CD4-positive, alpha-beta T cell treated with Interleukin-6 at 100 ng/mL for 8 hours (primary cell): ENCODE measurements at places on chromosomes 3 and 15.

DNA sequence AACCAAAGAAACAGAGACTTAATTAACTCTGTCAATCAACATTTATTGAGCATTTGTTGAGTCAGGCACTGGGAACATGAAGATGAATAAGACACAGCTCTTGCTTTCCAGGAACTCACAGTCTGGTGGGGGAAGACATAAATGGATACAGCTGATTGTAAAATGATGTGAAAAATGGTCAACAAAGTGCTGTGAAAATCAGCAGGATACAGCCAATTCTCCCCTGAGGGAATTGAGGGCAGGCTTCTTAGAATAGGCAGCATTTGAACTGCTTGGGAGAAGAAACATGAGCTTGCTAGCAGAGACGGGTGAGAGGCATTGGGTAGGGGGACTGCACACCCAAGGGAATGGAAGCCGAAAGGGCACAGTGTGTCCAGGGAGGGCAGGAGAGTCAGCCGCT, 41.1 kb downstream of the MFSD1 start:
- DNase-seq, result no peak

GRCh38 chr15:74807282-74807681, 5.4 kb upstream of the LMAN1L start:
- DNase-seq, result no peak

- no peak for DNase-seq
Observed at GRCh38 chr3:154852515-154852914, 227.6 kb upstream of the MME start.

DNA sequence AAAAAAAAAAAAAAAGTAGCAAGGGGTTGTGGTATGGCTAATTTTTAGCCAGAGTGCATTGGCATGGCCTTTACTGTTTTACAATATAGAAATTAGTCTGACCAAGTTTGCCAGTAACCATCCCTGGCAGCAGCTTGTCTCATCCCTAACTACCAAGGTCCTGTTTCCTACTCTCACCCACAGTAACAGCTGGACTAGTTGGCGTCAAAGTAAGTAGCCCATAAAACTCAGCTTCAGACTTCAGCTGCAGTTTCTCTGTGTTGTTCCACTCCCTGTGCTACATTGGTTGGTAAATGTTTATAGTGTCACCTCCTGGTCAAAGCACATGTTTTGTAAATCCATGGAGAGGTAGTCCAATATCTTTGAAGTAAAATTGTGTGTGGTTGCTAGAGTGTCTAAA, 691.3 kb downstream of the ZPLD1 start:
- no peak for DNase-seq

GRCh38 chr15:93372208-93372864, 283.3 kb upstream of the RGMA start:
- no peak for DNase-seq

DNA sequence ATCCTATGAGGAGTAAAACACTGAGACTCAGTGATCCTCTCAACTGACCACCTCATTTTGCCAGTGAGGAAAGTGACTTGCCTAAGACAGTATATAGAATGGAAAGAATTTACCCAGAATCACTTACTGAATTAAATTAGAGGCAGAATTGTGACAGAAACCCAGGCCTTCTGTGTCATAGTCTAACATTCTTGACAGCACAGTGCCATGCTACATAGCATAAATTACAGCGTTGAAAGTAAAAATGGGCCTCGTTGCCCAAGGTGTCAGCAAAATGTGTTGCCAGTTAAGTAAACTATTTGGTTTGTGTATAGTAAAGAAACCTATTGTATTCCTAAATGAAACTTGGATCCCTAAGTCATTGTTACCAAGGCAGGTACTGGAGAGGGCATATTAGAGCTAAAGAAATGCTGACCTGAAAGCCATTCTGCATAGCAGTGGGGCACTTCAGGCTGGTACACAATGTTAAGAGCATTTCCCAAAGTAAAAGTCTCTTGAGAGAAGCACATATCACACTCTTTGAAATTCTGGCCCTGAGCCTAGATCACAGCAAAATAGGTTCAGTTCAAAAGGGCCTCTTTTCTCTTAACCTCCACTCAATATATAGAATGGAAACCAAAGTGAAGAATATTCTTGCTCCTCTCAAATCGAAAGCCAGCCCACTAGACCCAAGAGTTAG, 53.8 kb downstream of the HMG20A start:
- no peak for DNase-seq

DNA sequence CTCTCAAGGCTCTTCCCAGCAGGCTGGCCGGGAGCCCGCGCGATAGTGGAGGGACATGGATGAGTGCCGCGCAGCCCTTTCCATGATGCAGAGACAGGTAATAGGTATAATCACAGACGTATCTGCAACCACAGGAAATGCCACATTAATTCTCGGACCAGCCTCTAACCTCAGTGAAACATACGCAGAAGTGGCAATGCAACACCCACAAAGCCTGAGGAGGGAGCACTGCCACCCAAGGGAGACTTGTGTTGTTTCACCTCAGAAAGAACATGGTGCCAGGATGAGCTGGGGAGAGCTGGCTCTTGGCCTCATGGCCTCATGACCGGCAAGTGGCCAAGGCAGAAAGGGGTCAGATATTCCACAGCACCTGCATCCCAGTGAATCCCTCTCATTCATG, 39.0 kb downstream of the PGPEP1L start:
- DNase-seq, result no peak

DNA sequence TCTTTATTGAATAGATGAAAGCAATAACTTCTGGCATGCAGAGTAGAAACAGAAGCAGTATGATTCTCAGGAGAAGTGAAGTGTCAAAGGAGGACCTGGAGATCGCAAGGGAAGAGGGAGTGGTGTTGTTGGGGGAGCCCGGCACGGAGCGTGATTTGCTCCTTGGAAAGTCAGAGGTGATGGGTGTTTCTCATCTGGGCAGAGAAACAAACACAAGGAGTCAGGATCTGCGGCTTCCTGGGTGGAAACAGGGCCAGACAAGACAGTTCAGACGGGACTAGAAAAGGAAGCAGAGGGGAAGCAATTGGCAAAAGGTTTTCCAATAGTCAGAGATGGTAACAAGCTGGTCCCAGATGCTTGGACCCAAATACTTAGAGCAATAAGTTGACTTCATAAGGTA, 34.4 kb upstream of the CCDC80 start:
- no peak for DNase-seq

DNA sequence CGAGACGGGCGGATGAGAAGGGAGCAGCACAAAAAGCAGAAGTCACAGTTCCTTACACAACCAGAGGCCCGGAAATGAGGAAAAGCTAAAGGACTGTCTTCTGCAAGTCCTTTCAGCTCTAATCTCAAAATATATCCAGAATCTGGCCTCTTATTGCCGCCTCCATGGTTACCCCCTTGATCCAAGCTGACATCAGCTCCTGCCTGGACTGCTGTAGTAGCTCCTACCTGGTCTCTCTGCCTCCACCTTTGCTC, 324.0 kb upstream of the ROPN1 start:
- DNase-seq, result no peak

GRCh38 chr15:101490408-101490891, 943 bp upstream of the PCSK6 start:
- DNase-seq, result no peak

GRCh38 chr15:41502795-41503668, 9.4 kb downstream of the ITPKA start:
- no peak for DNase-seq

GRCh38 chr15:31435912-31436628, 109.4 kb downstream of the KLF13 start:
- no peak for DNase-seq

- DNase-seq, result no peak
Observed at GRCh38 chr15:62068810-62069167, 2.0 kb downstream of the C2CD4A start.

- DNase-seq, result no peak
Observed at GRCh38 chr3:65398953-65399352, 639.8 kb downstream of the MAGI1 start.

GRCh38 chr3:39990532-39990931, 181.1 kb downstream of the MYRIP start:
- DNase-seq, result no peak

DNA sequence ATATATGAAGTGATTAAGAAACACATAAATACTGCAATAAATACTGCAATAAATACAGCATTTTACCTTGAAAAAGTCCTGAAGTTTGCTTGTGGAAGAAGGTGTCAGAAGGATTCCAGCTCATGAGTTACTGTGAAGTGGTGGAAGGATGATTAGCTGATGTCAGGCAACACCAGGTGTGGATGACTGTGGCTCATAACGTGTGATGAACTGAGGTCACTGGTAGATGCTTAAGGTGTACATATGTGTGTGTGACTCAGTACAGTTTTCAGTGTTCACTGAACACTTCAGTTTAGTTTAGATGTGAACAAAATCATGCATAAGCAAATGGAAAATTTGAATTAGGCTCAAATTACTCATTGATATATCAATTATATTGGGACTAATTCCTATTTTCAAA, 1045.0 kb downstream of the NTRK3 start:
- DNase-seq, result no peak

DNA sequence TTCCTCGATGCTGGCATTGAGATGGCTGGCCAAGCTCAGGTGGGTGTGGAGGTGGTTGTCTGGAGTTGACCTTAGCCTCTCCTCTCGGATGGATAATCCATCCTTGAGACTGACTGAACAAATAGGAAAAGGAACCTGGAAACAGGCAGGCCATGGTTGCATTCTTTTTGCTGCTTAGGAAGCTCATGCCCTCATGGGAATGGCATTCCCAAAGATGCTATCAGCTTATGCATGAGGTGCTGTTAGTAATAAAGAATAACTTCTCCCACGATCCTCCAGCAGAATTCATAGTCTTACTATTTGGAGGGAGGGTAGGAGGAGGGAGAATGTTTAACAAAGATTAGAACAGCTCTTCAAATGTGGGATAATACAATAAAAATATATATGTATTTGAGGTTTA, 303.0 kb upstream of the TPM1 start:
- no peak for DNase-seq

- DNase-seq, result no peak
Observed at GRCh38 chr15:69535101-69535638, 82.6 kb downstream of the RPLP1 start.

DNA sequence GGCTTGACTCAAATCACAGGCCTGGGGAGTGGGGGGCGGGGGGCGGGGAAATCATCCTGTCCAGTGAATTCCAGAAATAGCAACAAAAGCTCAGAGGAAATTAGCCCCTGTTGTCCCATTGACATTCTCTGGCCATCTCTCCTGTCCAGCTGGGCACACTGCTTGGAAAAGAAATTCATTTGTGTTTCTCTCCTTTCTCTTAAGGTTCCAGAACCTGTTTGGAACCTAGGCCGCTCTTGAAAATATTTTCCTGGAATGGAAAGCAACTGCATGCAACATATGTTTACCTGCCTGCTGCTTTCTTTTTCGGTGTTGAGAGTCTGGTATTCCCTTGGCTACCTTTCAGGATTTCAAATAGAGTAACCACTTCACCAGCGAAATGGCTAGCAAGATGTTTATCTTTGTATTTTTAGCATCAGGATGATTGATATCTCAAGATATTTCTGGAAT, 169.0 kb downstream of the GHSR start:
- no peak for DNase-seq

GRCh38 chr3:9069971-9070370, 106.7 kb upstream of the RAD18 start:
- DNase-seq, result no peak

DNA sequence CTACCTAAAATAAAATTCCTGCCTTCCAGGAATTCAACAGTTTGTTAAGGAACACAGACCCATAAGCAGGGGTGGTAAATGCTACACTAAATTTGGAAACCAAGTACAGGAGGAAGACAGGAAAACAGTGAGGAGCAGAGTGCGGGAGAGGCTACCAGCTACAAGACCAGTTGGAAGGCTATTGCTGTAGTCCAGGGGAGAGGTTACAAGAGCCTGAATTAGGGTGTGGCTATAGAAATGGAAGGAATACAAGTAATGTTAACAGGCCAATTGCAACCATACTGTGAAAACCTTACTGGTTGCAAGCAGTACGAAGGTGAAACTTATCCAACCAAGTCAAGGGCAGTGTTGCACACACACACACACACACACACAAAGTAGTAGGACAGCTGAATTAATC, 880 bp upstream of the ARMC8 start:
- no peak for DNase-seq

DNA sequence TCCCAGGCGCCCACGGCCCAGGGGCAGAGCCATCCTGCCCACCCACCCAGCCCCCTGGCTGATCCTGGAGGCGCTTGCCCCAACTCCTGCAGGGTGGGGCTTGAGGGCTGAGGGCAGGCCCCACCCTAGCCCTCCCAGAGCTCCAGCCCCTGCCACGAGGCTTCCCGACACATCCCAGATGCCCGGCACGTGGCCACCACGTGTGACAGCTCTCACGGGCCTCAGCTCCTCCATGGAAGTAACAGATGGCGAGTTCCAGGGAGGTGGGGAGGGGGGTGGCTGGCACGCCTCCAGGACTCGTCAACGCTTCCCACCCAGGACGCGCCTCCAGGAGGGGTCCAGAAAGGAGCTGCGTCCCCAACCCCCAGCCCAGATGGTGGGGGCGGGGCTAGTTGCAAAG, 29.1 kb downstream of the PLXND1 start:
- DNase-seq, result no peak

- no peak for DNase-seq
Observed at GRCh38 chr3:134754768-134755559, 40.1 kb upstream of the EPHB1 start.

- no peak for DNase-seq
Observed at GRCh38 chr15:88878720-88879184, 16.6 kb downstream of the HAPLN3 start.

- DNase-seq, result no peak
Observed at GRCh38 chr3:76044601-76045600, 259.6 kb upstream of the ZNF717 start.

- no peak for DNase-seq
Observed at GRCh38 chr3:100149130-100149529, 34.8 kb upstream of the FILIP1L start.

DNA sequence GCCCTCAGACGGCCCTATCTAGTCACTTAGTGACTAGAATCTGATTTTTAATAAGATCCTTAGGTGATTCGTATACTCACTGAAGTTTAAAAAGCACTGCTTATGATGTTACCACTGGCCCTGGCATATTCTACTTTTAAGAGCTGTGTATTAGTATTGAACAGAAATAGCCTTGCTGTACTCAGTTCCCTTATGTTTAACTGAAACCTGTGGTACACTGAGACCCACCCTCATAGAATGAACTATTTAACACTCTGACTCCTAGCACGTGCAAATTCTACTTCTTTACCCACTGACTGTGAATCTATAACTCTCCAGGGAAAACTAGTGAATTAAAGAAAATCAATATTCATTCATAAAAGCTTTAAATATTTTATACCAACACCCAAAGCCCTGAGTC, 108.9 kb downstream of the CCNL1 start:
- DNase-seq, result no peak

DNA sequence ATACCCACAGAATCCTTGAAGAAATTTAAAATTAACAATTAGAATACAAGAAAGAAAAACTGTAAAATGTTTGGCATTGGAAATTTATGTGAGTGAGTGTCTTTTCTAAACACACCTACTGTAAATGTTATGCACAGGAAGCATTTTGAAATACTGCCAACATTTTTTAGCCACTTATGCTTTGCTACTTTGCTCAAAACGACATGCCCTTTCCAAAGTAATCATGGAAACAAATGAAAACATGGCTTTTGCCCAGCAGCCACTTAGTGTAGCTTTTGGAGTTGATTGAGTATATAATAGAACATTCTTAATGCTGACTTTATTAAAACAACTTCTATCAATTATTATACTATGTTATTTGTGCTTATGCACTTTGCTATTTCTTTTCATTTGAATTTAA, 823.0 kb downstream of the CADM2 start:
- DNase-seq, result no peak

- DNase-seq, result no peak
Observed at GRCh38 chr15:80151148-80151547, 1.7 kb upstream of the FAH start.

- DNase-seq, result no peak
Observed at GRCh38 chr3:54146506-54147239, 24.3 kb downstream of the CACNA2D3 start.

GRCh38 chr3:46490338-46491084, 7.3 kb upstream of the RTP3 start:
- no peak for DNase-seq
